ENCODE measurements at places on chromosomes 6 and 20.

- peak; percentile 30 for DNase-seq
Observed at GRCh38 chr20:52242237-52243230, 51.0 kb upstream of the ZFP64 start.

DNA sequence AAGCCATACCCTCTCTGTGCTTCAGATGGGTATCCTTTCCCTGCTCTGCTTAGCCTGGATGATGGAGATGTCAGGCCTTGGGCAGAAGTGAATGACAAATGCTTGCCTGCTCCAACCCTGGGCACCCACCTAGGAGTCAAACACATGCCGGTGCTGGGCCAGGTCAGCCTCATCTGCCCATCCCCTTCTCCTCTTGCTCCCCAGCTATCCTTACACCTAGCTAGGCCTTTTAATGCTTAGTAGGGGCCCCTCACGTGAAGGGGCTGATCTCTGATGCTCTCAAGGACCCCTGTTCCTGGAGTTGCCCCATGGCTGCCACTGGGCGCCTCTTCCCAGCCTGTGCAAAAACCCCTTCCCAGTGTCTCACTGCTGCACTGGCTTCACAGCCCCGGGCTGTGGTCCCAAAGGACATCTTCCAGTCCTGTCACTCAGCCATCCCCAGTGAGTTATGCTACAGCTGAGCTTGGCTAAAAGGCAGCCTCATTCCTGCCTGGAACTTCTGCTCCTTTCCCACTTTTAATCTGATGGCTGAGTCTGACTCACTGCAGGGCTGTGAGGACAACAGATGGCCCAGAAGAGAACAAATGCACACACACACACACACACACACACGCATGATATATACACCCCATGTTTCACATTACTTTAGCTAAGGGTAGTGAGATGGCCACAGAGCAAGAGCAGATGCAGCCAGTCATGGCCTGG is 12.8 kb upstream of the SDCBP2 start:
- no peak for DNase-seq

DNA sequence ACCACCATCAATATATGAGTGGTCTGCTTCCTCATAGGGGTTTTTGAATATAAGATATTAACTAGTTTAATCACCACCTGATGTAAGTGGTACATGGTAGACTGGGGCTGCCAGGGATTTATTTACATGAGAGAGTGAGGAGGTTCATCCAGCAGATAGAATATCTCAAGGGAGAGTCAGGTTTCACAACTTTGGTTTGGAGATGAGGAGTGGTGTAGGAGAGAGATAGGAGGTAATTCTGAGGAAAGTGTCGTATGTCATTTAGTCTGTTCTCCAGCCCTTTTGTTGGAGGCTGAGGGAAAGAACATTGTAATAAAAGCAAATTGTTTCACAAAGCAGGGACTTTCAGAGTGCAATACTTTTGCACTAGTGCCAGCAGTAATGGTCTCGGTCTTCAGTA is 16.8 kb downstream of the L3MBTL3 start:
- no peak for DNase-seq

DNA sequence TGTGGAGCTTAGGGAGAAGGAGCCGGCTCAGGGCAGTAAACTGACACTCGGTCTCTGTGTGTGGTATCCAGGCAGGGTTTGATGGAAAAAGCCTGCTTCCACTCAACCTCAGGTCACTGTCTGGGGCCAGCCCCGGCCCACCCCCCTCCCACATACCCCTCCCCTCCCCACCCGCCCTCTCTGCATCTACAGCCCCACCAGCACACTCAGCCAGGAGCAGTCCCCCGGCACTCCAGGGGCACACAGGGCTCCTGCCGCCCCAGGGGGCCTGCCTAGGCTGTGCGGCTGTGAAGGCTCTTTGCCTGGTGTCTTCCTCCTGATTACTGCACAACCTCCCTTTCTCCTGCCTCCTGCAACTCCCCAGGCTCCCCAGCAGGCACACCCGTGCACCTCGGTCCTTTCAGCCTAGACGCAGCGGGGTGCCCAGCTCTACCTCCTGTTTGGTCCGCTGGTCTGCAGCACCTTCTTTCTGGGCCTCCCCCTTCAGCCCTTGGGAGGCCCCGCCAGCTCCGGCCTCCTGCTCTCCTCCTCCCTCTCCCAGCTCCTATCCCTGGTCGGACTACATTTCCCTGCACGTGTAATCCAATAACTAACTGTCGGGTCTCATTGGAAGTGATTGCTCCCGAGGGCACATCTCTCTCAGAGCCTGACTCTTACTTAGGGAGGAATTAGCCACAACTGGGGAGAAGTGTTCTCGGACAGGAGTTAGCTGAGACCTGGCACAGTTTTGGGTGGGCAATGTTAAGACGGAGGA is 1.3 kb upstream of the FOXF2 start:
- no peak for DNase-seq

GRCh38 chr6:56022678-56023077 is 147.3 kb upstream of the BMP5 start:
- DNase-seq = no peak

- DNase-seq = no peak
Observed at GRCh38 chr20:23178806-23179205, 92.7 kb upstream of the CD93 start.

- no peak for DNase-seq
Observed at GRCh38 chr6:166259296-166259977, 48.8 kb downstream of the PRR18 start.

DNA sequence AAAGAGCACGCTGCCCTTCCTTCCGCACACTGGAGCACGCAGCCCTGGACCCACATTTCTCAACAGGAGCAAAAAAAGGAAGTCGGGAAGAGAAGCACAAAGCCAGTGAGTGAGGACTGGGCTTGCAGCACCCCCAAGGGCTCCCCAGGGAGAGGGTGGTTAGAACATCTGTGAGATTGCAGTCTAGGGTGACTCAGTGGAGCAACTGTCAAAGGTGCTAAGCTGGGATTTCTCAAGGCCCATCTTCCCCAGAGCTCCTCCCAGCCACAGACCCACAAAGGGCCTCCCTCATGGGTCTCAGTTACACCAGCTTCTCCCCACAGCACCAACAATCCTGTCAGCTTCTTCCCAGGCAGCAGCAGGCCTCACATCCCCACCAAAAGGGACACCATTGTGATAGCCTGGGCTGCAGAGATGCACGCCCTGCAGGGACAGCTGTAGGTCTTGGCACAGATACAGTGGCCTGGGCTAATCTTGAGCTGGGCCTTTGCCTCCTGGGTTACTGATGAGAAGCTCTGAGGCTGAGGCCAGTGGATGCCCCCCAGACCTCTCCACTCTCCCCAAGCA is 39.6 kb upstream of the CD93 start:
- no peak for DNase-seq

GRCh38 chr6:34108176-34108575 is 37.7 kb downstream of the GRM4 start:
- no peak for DNase-seq

- DNase-seq = no peak
Observed at GRCh38 chr6:34110610-34111009, 35.3 kb downstream of the GRM4 start.

DNA sequence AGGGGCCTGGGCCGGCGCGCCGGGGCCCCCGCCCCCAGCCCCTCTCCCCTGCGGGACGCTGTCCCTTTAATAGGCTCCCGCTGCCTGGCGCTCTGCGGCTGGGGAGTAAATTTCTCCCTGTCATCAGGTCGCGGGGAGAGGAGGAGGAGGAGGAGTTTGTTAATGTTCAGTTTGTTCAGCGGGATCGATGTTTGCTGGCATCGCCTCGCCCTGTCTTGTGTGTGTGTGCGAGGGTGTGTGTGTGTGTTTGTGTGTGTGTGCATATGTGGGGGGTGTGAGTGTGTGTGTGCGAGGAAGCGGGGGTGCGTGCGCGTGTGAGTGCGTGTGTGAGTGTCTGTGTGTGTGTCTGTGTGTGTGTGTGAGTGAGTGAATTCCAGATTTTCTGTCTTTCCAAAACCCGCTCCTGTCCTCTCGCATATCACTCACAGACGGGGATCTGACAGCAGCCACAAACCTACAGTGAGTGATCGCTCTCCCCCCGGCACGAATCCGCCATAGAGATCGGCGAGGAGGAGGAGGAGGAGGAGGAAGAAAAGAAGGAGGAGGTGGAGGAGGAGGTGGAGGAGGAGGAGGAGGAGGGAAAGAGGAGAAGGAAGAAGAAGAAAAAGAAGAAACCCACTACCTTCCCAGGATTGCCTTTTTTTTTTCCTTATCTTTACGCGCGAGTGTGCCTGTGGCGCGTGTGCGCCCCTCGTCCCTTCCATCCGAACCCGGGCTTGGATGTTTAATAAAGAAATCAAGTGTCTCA is at the start of gene TSHZ2:
Gene TSHZ2 (plus strand): TSS at position 169 of the 748 bp plus-strand sequence. CDS start 936 bp downstream, outside the sequence.
- DNase-seq = peak; percentile 87

DNA sequence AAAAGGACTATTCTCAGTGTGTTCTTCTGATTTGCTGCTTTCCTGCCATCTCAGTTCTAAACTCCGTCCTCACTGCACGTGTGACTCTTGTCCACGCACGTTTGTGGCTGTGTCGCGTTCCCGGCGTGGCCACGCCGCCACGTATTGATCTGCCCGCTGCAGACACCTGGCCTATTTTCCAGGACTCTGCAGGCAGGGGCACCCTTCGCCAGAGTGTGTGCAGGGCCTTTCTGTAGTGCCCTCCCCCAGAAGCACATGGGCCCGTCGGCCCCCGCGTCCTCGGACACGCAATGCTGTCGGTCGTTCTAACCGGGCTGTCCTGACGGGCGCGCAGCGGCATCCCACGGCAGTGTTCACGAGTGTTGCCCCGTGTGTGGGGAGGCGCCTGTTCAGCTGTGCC is 87.6 kb downstream of the YTHDF1 start:
- DNase-seq = no peak

- no peak for DNase-seq
Observed at GRCh38 chr6:16760516-16761470, at the start of gene ATXN1. ATXN1 (minus strand) TSS chr6:16761460.

DNA sequence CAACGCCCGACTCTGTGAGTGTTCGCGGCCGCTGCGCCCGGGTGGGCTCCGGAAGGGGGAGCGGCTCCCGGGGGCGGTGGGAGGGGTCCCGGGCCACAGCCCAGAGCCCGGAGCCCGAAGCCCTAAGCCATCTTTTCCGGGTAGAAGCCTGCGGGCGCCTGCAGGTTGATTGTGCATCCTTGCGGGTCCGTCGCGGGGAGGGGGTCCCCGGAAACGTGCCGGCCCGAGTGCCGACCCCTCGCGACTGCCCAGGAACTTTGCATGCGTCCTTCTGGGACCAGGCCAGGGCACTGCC is 413 bp downstream of the PTPRA start:
- DNase-seq = no peak

DNA sequence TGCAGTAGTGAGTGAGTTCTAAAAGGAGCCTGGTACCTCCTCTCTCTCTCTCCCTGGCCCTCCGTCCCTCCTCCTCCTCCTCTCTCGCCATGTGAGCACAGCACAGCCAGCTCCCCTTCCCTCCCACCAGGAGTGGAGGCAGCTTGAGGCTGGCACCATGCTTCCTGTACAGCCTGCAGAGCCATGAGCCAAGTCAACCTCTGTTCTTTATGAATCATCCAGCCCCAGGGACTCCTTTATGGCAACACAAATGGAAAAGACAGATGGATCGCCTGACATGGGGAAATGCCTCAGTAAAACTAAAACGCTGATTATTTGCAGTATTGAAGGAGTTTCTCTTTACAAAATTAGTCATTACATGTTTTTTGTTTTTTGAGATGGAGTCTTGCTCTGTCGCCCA is 233.7 kb upstream of the ARID1B start:
- no peak for DNase-seq

- DNase-seq = no peak
Observed at GRCh38 chr6:72048080-72048479, 161.7 kb downstream of the RIMS1 start.

DNA sequence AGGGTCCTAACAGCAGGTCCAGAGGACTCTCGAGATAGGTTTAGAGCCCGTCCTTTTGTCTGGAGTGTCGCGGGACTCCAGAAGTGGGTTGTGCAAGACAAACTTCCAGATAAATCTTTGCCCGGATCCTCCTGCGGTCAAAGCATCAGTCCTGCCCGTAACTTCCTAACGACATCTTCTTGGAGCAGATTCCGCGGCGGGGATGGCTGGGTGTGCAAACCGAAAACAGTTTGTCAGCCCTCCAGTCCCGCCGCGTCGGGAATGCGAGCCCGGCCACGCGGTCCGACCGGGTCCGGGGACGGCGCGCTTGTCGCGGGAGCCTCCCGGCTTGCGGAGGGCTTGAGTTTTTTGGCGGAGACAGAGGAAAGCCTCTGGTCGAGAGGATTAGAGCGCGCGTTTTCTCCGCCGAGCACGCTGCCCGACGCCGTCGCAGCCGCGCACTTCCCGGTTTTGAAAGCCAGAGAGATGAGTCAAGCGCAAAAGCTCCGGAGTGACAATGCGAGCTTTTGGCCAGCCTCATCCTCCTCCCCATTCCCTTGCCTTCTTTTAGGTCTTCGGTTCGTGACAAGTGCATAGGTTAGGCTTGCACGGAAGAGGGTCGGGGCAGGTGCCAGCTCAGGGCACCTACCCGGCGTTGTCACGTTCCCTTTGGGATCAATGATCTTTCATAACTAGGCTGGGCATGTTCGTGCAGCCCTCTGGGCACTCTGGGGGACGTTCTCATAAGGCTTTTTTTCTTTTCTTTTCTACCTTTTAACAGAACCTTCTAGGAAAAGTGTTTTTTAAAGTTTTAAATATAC is 91.3 kb upstream of the PRDM1 start:
- DNase-seq = no peak

DNA sequence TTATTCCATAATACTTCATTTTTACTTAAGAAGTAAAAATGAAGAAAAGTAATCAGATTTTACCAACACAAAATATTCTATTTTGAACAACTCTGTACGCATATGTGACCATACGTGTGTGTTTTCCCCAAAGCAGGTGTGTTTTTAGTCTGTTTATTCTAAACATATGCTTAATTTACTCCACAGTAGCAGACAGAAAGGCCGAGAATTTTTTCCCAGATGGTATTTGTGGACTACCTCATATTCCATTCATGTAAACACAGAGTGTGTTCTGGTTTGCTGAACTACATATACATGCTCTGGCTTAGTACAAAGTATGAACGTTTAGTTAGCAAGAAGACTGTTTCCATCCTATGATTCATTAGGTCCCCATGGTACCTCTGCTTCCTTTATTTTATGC is 233.3 kb upstream of the RUNX2 start:
- no peak for DNase-seq

- DNase-seq = no peak
Observed at GRCh38 chr6:28897369-28897745, 26.4 kb downstream of the TRIM27 start.

Measured in urothelium cell line (cell line).